Muscle of arm (tissue), 14 donors: ENCODE measurements at places on chromosomes 7 and 10. TPM values are rescaled to one million over a fixed set of nuclear protein-coding genes. Genes with fewer than 3 reads are reported as not detected.

TFEC gene
- 1.4 TPM for polyA plus RNA-seq

ZNF488 gene
- polyA plus RNA-seq, result 5.1 TPM

GTF2IRD2 gene
- polyA plus RNA-seq, result 20.8 TPM

PIP gene
- polyA plus RNA-seq, result not detected

LIPM gene
- not detected for polyA plus RNA-seq

EBF3 gene
- polyA plus RNA-seq, result 70.4 TPM

FOXK1 gene
- 14.4 TPM for polyA plus RNA-seq

AGR3 gene
- 61.6 TPM for polyA plus RNA-seq

NPY gene
- polyA plus RNA-seq, result 11.2 TPM

ZCWPW1 gene
- polyA plus RNA-seq, result 6.7 TPM

GRM3 gene
- 0.13 TPM for polyA plus RNA-seq

LIPJ gene
- polyA plus RNA-seq, result 0.15 TPM

RASSF4 gene
- polyA plus RNA-seq, result 68.5 TPM

NANOS1 gene
- polyA plus RNA-seq, result 5.9 TPM

BEND7 gene
- polyA plus RNA-seq, result 10.5 TPM

CDNF gene
- 4.1 TPM for polyA plus RNA-seq

CALY gene
- not detected for polyA plus RNA-seq

CHRM2 gene
- 0.38 TPM for polyA plus RNA-seq

OR6V1 gene
- not detected for polyA plus RNA-seq

OPN1SW gene
- 2.3 TPM for polyA plus RNA-seq

PRRT4 gene
- polyA plus RNA-seq, result 28.8 TPM

LRRC4 gene
- polyA plus RNA-seq, result 3.2 TPM

HOXA7 gene
- 23.6 TPM for polyA plus RNA-seq

COL26A1 gene
- polyA plus RNA-seq, result 1.2 TPM

VWC2 gene
- 0.33 TPM for polyA plus RNA-seq

TSC22D4 gene
- 36.4 TPM for polyA plus RNA-seq

ITIH5 gene
- not detected for polyA plus RNA-seq

WIPF3 gene
- polyA plus RNA-seq, result not detected

AKAP9 gene
- polyA plus RNA-seq, result 91.1 TPM

C10orf67 gene
- 0.15 TPM for polyA plus RNA-seq

ANKRD61 gene
- 0.76 TPM for polyA plus RNA-seq

CDK1 gene
- 28.7 TPM for polyA plus RNA-seq

PRTFDC1 gene
- polyA plus RNA-seq, result 11.6 TPM

VGF gene
- polyA plus RNA-seq, result not detected

HABP2 gene
- polyA plus RNA-seq, result 0.05 TPM

DYNC1I1 gene
- polyA plus RNA-seq, result 0.53 TPM

PARD3 gene
- polyA plus RNA-seq, result 53.3 TPM
